NCI-H1436 (cell line): ENCODE measurements at places on chromosomes 11 and 22.
A peak's percentile ranks its signal among the peaks of the same experiment; 100 is the strongest.

- DNase-seq = no peak
These were observed 8.0 kb downstream of the GNG3 start for GRCh38 chr11:62715150-62716130.

DNA sequence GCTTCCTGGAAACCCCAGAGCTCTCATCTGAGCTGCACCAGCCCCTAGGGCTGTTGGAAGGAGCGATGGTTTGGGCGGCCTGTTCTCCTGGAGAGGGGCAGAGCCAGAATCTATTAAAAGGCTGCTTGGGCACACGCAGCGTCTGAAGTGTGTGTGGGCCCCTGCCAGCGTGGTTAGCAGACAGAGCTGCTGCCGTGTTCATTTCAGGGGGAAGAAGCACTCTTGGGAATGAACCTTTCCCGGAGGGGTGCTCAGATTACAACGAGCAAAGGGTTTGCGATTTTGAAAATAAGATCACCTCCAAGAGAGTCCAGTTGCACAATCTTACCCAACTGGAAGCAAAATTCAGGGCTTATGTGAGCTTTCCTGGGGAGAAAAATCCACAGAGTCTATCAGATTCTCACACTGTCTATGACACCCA is 12.9 kb downstream of the ANO1 start:
- DNase-seq = peak; percentile 48

GRCh38 chr11:34174412-34175041 is 69.1 kb downstream of the NAT10 start:
- peak; percentile 74 for DNase-seq

- no peak for DNase-seq
These were observed 7.9 kb upstream of the GAB2 start for GRCh38 chr11:78425399-78426070.

DNA sequence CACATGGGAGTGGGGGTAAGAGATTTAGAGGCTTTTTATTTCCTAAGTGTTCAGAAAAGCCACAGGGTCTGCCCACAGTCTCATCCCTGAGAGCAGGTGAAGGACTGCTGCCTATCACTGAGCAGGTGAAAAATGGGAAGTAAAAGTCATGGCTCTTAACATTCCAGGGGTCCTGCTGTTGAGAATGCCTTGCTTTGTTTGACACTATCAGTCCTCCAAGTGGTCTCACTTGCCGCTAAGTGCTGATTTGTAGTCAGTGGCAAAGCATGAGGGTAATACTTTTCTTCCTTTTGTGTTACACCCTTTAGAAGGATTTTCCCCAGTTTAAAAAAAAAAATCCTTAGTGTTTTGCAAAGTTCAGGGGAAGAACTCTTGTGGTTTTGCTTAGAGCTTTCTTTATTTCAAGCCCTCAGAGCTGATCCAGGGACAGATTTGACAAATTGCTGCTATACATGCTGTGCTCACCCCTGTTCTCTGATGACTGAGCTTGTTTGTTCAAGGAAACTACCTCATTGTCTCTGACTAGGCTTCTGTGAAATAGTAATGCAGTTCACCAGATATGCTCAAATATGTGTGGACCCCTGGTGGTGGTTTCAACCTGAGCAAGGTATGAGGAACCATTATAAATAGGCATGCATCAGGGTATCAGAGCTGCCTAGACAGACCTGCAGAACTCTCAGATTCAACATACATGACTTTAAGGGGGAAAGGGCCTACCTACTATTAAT is 141.0 kb downstream of the ARHGAP42 start:
- DNase-seq = peak; percentile 79

DNA sequence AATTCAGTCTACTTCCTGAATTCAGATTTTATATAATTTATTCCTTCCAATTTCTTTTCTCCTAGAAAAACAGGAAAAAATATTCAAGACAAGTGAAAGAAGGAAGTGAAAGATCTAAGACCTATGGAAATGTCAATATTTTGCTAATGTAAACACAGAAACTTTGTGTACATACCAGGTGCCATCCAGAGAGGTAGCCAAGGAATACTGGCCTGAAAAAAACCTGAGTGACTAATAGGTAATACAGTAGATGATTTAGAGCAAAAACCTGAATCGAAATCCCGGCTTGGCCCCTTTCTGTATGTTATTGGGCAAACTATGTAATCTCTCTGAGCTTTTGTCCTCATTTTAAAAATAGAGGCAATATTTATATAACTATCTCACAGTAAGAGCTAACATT is 59.2 kb upstream of the FSHB start:
- DNase-seq = no peak

DNA sequence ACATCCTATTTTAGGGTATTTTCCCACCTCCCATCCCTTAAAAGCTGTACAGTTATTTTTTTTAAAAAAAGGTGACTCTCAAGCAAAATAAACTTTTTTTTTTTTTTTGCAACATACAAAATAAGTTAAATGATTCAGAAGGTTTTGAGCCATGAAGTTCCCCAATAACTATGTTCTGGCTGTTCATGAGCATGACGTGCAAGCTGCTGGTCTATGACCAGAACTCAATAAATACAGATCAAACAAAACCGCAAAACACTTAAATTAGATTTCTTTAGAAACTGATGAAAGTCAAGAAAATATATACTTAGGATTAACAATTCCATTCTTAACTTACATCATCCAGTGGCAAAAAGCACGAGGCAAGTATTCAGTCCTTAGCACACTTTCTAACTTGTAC is 24.1 kb upstream of the CLNS1A start:
- no peak for DNase-seq

DNA sequence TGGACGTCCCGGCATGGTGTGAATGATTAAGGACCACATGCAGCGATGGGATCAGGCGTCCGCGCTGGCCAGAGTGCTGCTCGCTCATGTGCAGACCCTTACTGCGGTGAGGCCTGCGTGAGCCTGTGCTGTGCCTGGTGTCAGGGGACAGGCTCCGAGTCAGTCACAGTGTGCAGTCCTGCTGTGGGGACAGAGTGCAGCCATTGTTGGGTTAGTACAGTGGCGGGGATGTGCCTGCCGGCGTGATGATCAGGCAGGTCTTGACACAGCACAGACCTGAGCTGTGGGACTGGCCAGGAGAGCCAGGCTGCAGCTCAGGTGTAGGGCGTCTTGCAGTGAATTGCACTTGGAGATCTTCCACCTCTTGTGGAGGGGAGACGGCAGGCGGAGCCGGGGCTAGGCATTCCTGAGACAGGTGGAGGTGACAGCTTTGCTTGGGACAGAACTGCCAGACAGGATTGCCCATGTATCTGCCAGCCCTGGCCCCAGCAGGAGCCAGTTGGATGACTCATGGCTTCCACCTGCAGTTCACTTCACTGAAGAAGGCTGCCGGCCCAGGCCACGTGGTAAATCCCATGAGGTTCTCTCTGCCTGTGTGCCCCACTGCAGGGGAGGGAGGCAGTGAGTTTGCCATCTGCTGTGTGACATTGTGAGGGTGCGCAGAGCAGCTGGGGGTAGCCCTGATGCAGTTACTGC is 17.3 kb downstream of the TRMU start:
- DNase-seq = peak; percentile 62

DNA sequence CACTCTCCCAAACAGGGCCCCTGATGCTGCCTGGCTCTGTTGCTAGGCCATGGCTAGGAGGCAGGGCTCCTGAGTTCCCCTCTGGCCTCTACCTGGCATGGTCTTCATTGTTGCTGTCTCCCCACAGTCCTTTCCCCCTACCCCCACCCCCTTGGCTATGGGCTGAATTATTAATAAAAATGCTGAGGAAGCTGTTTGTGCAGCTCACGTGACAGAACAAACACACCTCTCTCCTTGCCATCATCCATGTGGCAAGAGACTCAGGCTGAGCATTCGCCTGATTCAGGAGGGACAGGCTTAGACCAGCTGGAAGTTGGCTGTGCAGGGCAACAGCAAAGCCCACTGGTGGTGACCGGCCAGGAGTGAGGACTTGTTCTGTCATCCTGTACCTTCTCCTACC is 4.2 kb upstream of the SYT7 start:
- DNase-seq = no peak

- DNase-seq = no peak
These were observed 128.7 kb downstream of the C11orf58 start for GRCh38 chr11:16867097-16867496.

GRCh38 chr11:112596324-112596723 is 335.7 kb upstream of the PLET1 start:
- no peak for DNase-seq

- no peak for DNase-seq
These were observed 1.9 kb downstream of the C11orf21 start for GRCh38 chr11:2299773-2300172.

- DNase-seq = no peak
These were observed 2.0 kb upstream of the LARGE1 start for GRCh38 chr22:33922349-33922681.

GRCh38 chr11:74169738-74170458 is 904 bp downstream of the C2CD3 start:
- no peak for DNase-seq

- no peak for DNase-seq
These were observed 57.5 kb downstream of the PTPRJ start for GRCh38 chr11:48037709-48038468.

- DNase-seq = no peak
These were observed 453.5 kb downstream of the OPCML start for GRCh38 chr11:133078591-133079404.

GRCh38 chr22:11253000-11253511 is 4274.9 kb upstream of the OR11H1 start:
- DNase-seq = no peak

- no peak for DNase-seq
These were observed 29.4 kb upstream of the GRIK4 start for GRCh38 chr11:120482149-120482548.

GRCh38 chr22:47693606-47694005 is 931.2 kb downstream of the TBC1D22A start:
- DNase-seq = no peak

GRCh38 chr11:119797123-119797611 is 68.2 kb upstream of the NECTIN1 start:
- DNase-seq = no peak

- DNase-seq = no peak
These were observed 33.6 kb upstream of the PARVG start for GRCh38 chr22:44147008-44147645.

DNA sequence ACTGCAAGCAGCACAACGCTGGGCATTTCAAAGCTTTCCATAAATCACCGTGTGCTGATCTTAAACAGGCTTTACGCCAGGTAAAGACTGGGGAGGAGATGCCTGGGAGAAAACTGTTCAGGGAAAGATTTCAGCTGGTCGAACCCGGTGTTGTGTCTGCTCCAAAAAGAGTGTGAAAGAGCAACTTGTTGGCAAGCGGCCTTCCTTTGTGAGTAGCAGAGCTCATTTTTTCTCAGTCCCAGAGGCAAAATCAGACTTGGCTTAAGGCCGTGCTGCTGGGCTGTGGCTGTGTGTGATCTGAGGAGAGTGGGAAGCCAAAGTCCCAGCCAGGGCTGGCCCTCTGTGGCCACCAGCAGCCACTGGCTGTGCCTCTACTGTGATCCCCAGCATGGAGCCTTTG is 75.7 kb upstream of the E2F8 start:
- DNase-seq = no peak

DNA sequence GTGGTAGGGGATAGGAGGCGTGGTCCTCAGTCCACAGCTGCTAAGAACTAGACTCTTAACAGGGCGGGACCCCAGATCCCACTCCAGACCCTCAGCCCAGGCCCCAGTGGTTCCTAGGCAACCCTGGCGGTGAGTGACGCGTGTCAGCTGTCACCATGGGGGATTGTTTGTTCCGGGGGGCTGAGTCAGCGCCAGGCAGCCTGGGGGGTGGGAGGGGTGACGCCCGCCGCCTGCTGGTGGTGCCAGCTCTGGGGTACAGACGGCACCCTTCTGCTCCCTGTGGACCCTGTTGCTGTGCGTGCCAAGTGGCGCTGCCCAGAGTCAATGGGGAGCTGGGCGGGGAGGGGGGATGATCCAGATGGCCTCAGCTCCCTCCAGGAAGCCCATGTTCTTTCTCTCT is 2.5 kb downstream of the CNIH2 start:
- DNase-seq = no peak
